ENCODE measurements at places on chromosomes 7 and 10. TPM values are rescaled to one million over a fixed set of nuclear protein-coding genes. Genes with fewer than 3 reads are reported as not detected.

GRCh38 chr10:14844948-14845347 is 6.8 kb downstream of the HSPA14 start:
- DNase-seq: no peak

DNA sequence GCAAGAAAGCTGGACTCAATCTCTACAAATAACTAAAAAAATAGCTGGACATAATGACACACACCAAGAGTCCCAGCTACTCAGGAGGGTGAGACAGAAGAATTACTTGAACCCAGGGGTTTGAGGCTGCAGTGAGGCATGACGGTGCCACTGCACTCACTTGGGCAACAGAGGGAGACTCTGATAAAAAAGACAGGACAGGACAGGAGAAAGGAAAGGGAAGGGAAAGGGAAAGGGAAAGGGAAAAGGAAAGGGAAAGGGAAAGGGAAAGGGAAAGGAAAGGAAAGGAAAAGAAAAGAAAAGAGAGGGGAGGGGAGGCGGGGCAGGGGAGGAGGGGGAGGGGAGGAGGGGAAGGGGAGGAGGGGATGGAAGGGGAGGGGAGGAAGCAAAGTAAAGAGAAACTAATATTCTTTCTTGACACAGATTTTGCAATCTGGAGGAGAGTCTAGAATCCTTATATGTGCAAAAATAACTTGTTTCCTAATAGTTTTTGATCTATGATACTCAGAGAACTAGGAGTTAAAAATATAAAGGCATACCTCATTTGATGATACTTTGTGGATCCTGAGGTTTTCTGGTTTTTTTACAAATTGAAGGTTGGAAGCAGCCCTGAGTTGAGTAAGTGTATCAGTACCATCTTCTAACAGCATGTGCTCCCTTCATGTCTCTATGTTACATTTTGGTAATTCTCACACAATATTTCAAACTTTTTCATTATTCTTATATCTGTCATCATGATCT is 8.0 kb downstream of the SAR1A start:
- DNase-seq: no peak

DNA sequence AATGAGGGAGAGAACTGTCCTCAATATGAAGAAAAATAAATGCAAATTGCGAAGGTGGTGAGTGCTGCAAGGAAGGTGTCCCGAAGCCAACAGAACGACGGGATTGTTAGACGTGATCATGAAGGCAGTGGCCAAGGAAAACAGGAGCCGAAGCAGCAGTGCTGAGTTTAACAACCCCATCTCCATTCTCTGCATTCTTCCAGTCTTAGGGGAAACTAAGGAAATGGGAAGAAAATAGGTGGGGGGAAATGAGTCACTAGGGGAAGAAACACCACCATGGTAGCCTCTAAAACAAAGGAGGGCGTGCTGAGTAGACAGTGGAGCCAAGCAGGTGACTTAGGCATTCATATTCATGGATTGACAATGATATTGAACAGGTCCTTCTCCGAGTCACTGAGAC is 192.2 kb upstream of the AKR1E2 start:
- DNase-seq: no peak

DNA sequence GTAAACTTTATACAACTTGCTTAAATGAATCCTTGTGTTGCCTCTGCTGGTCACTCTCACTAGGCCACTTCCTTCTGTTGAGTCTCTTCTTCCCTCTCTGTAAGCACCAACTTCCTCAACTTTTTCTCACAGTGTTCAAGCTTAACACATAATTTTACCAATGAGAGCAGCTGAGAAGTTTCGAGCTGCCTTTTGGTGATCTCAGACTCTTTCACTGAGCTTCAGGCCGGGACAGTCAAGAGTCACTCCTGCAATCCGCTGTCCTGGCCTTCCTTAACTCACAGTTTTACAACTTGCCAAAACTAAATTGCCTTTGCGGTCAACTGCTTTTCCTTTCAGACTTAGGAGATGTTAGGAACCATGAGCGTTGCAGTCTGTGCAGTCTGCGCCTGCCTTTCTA is 47.4 kb downstream of the PRPF18 start:
- no peak for DNase-seq

GRCh38 chr7:105493196-105493922 is 28.7 kb downstream of the PUS7 start:
- no peak for DNase-seq

GRCh38 chr10:97128039-97128492 is 57.7 kb downstream of the SLIT1 start:
- DNase-seq: no peak

- no peak for DNase-seq
These were observed 58.3 kb downstream of the MALSU1 start for GRCh38 chr7:23357190-23358093.

GRCh38 chr10:15324611-15325010 is 46.5 kb downstream of the FAM171A1 start:
- no peak for DNase-seq

- DNase-seq: no peak
These were observed 186.8 kb downstream of the MGMT start for GRCh38 chr10:129653861-129654260.

GRCh38 chr7:100893318-100893895 is 2.3 kb downstream of the ACHE start:
- DNase-seq: peak; percentile 28

DNA sequence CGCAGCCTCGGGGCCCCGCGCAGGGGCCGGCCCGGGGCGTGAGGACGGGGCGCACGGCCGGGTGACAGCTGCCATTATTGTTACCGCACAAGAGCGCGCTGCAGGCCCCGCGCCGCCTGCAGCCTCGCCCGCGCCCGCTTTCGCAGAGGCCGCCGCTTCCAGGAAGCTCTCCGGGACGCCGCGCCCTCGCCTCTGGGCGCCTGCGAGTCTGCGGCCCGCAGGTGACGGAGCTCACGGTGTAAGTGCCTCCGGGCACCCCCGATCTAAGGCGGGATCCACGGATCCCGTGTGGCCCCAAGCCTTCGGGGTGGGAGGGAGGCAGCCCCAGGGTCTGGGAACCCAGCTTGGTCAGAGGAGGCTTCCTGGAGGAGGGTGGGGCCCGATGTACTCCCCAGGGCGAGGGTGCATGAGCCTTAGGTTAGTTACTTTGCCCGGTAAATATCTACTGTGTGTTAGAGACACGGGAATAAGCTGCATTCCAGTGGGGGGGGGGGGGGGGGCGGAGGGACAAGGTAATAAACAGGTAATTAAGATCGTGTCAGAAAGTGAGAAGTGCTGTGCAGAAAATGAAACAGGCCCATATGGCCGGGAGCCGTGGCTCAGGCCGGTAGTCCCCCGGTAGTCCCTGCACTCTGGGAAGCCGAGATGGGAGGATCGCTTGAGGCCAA is 638 bp downstream of the IQCE start:
- DNase-seq: peak; percentile 80

DNA sequence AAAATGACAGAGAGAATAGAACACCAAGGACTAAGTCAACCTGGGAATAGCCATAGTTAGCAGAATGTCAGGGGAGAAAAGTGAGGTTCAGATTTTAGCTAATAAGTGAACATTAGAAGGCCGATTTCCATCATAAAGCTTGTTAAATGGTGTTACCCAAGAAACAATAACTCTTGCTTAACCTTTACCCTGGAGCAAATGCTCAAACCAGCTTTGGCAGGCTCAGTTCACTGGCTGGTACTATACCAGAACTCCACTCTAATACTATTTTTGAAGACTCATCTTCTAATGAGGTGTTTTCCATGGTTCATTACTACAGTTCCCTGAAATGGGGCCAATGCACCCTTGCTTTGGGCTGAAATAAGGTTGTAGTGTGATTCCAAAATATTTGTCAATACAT is 61.3 kb downstream of the RNLS start:
- DNase-seq: no peak

DNA sequence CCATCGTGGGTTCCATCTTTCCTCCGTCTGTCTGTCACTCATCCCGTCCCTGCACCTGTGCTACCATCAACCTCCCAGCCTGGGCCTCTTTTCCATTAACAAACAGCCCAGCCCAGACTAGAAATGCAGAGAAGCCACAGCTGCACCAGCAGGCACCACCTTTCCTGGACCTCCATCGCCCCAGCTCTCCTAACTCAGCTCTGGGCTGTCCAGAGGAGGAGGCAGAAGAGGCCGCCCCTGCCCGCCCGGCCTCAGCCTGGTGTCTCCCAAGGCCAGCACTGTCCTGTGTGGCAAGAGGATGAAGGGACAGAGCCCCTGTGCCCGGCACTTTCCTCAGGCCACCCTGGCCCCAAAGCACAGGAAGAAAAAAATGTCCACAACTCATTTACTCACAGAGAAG is 225.6 kb downstream of the PTPRN2 start:
- no peak for DNase-seq

DNA sequence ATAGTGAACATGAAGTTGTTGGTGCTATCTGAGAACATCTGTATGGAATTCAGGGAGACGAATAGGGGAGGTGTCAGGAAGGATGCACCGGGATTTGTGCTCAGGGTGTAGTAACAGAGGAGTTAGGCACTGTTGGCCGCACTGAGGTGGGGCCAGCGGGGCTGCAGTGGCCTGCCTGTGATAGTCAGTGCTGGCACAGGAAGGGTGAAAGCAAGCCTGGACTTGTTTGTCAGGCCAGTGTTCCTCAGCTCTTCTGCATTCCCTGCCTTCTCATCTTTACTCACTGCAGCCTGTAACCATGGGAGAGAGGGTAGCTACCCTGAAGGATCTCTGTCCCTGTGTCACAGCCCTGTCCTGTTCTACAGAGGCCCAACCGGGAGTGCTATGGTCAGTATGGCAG is 81.3 kb downstream of the SH2D4B start:
- no peak for DNase-seq

GRCh38 chr10:132641966-132642731 is 104.6 kb downstream of the INPP5A start:
- no peak for DNase-seq

- no peak for DNase-seq
These were observed 77.6 kb downstream of the VPS41 start for GRCh38 chr7:38831259-38831996.

DNA sequence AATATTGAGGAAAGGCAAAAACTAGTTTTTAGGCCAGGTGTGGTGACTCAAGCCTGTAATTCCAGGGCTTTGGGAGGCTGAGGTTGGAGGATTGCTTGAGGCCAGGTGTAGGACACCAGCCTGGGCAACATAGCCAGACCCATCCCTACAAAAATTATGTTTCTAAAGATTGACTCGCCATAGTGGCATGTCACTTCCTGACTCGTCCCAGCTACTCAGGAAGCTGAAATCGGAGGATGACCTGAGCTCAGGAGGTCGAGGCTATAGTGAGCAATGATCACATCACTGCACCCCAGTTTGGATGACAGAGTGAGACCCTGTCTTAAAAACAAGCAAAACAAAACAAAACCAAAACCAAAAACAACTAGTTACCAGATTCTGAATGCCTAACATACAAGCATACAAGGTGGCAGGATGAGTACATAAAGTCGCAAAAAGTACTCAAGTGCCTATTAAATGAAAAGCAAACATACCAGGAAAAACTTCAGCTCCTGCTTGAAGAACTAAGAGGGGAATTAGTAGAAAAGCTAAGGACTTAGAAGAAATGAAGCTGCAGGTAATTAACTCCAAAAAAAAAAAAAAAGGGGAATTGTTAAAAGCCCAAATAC is 14.1 kb downstream of the ZNF398 start:
- DNase-seq: no peak

DNA sequence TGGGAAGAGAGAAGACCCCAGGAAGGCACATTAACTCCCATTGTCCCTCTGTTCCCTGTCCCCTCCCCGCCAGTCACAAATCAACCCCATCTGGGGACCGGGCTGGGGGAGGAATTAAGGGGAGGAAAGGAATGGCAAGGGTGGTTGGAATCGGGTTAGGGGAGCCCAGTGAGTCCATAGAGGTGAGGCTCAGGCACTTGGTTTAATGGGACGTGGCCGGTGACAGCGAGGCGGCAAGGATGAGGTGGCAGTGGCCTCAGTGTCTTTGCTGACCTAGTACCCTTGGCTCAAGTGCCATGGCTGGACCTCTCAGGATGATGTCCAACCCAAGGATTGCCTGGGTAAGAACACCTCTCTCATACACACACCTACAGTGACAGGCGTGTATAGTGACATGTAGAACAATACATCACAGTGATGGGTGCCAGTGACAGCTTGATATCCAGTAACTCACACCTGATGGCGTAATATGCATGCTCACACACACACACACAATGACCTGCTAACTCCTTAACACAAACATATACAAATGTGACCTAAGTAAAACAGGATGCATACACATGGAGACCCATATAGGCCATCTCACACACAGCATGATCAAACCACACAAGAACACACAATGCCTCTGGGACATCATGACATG is 12.3 kb downstream of the KCNIP2 start:
- no peak for DNase-seq

DNA sequence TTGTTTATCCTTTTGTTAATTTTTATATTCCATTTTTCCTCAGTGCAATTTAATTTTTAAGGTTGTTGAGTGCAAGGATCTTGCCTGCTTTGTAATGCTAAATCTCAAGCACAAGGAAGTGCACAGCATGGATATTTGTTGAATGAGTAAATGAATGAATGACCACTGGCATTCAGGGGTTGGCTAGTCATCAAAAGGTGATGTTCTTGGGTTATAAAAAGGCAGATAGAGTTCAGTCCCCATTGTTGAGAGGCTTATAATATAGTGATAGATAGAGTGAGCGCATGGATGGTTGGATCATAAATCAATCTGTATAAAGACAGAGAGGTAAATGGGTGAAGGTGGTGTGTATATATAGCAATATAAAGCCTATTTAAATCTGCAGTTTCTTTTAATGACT is 193.2 kb upstream of the KLF6 start:
- no peak for DNase-seq

DNA sequence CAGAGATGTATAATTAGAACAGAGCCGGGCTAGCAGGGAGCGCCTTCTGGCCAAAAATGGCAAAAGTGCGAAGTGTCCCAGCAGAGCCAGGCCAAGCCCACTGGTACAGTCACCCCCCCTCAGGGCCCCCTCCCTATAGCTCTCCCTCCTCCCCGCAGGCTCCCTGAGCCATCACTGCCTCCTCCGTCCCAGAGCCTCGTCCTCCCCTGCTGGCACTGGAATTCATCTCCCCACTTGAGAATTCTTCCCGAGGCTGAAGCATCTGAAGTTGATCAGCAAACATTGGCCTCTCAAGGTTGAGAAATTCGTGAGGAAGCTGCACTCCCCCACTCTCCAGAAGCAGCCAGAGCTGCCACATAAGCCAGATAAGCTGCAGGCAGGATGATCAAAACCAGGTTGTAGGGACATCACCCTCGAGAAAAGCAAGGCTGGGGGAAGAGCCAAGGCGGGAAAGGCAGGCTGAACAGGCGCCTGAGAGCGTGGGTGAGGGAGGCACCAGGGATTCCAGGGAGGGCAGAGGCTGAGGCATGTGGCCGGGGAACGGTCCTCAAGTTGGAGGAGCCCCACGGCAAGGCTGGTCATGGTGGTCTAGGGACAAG is 23.4 kb downstream of the CAMK2G start:
- DNase-seq: no peak

GRCh38 chr10:88330174-88330573 is 252.9 kb downstream of the RNLS start:
- no peak for DNase-seq

Gene FRMPD2
- not detected for total RNA-seq

Gene IRF5
- 3.3 TPM for total RNA-seq

Gene RET
- total RNA-seq: 7.7 TPM

Gene PDLIM1
- 273 TPM for total RNA-seq

Gene SPDYE8
- not detected for total RNA-seq

Gene VWA2
- not detected for total RNA-seq

Gene MYL10
- total RNA-seq: not detected

Gene OR9A2
- not detected for total RNA-seq

Gene PRKCQ
- 0.16 TPM for total RNA-seq

Gene NEURL1
- total RNA-seq: 0.05 TPM

All from Right ventricle myocardium inferior (tissue), 1 donor.